ENCODE measurements at places on chromosomes 2 and 18. TPM values are rescaled to one million over a fixed set of nuclear protein-coding genes. Genes with fewer than 3 reads are reported as not detected.
A peak's percentile ranks its signal among the peaks of the same experiment; 100 is the strongest.

GRCh38 chr2:221410487-221410886 lies 161.6 kb downstream of the EPHA4 start:
- no peak for DNase-seq

GRCh38 chr18:36348971-36349417 lies 51.5 kb downstream of the FHOD3 start:
- DNase-seq, result no peak

DNA sequence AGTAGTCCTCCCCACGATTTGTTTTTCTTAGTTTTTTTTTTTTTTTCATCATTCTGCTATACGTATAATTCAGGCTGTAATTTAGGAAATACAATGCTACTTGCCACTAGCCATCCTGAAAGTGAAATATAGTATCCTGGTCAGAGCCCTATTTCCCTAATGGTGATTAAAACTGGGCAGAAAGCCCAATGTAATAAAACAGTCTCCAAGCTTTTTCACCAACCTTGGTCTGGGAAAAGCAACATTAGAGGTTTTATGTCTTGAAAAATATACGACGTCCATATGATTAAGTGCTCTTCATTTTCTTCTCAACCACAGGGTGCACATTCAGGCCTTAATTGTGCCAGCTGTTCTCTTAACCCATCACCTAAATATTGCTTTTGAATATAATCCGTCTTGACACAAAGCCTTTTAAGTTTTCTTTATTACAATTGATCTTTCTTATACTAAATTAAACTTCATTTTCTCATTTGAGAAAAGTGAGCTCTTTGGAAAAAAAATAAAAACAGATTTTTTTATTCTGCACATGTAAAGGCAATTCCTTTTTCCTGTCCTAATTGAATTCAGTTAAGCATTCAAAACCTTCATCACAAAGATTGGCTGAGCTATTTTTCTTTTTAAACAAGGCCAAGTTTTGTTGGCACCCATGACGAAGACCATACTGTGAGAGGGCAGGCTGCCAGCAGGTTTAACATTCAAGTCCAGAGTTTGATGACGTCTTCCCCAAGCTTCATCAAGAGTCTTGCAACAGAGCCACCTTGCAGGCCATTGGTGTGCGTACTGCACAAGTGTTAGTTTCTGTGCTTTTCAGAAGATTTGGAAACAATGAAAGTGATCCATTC lies 52.7 kb downstream of the MAP2 start:
- DNase-seq, result no peak

GRCh38 chr2:10079870-10080535 lies at the start of gene CYS1:
Gene CYS1, minus strand, starts transcription at chr2:10080411. Its CDS starts 188 bp downstream, at chr2:10080223.
- no peak for DNase-seq

DNA sequence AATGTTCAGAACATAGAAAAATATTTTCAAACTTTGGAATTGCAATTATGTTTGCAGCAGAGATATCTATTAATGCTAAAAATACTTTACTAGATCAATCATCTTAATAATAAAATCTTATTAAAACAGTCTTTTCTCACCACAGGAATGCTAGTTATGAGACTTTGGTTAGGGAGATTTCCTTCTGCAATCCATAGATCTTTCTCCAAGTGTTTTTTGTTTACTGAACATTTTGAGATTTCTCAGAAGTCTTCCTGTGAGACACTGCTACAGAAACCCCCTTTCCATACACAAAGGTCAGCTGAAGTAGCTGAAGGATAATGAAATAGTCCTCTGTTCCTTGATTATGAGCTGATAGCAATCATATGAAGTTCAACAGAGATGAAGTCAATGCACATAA lies 59.4 kb upstream of the RAPH1 start:
- DNase-seq, result no peak

- no peak for DNase-seq
Measured at GRCh38 chr2:181426672-181427071, 30.5 kb upstream of the ITGA4 start.

GRCh38 chr2:199488772-199489400 lies 31.1 kb upstream of the SATB2 start:
- no peak for DNase-seq

GRCh38 chr2:19021100-19021476 lies 337.3 kb downstream of the OSR1 start:
- DNase-seq, result no peak

DNA sequence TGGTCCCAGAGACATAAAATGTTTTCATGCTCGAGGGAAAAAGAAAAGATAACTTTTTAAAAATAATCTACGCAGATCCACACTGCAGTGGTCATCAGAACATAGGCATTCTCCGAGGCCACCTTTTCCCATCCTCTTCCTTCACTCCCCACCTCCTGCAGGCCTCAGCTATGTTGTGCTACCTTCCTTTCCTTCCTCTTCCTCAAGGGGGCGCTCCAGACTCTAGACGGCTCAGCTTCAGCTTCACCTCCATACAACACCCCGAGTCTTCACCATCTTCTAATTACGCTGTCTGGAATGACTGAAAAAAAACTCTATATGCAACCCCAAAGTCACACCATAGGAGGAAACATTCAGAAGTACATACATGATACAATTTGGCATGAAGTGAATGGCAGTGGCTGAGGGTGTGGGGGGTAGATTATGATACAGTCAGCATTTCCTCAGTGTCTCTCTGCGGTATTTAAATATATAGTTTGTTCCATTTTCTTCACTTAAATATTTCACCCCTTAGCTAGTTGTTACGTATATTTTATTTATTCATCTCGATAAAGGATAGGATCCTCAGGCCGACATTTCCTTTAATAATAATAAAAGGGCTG lies 583.6 kb downstream of the IRS1 start:
- peak; percentile 38 for DNase-seq

- no peak for DNase-seq
Measured at GRCh38 chr2:95034221-95034620, 8.7 kb downstream of the MAL start.

DNA sequence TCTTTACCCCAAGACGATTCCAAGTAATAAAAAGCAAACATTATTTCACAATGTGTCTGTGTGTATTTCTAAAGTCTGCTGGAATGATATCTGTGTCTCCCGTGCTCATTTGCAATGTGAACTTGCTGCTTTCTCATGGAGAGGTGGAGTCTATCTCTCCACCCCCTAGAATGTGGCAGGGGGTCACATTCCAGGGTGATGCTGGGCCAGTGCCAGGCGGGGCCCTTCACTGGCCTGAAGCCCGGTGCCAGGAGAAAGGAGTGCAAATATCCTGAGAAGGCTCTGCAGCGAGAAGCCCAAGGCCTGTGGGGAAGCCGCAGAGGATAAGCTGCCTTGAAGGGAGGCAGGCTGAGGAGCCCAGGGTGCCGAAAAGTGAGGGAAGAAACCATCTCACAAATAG lies 26.8 kb upstream of the LDLRAD4 start:
- no peak for DNase-seq

- no peak for DNase-seq
Measured at GRCh38 chr2:219707496-219708285, 80.3 kb downstream of the SLC4A3 start.

DNA sequence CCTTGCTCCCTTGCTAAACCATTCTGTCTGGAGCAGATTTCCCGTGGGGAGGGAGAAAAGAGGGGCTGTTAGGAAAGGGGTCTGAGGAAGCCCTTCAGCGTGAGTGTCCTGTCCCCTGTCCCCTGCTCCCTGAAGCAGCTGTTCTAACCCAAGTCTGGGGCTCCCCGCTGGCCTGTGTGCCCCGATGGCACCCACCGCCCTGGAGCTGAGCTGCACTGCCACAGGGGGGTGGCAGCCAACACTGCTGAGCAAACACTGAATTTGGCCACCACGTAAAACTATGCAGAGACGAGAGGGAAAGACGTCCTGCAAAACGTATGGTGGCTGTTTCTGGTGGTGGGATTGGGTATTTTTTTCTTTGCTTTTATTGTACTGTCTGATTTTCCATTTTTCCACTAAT lies 17.9 kb downstream of the KCNG2 start:
- DNase-seq, result no peak

DNA sequence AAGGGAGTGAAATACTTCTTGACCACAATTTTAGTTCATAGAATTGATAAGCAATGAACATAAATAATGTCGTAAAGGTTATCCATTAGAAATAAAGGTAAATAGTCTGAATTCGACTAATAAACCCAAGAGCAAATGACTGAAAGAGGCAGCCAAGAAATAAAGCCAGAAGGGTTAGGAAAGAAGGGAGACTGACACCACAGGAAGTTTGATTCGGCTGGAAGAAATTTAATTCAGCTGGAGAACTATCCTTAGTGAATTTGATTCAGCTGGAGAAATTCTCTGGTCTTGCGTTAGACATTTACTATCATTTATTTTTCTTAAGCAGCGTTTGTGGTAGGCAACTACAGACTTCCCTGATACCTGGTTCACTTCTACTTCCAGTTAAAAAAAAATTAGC lies 429.6 kb downstream of the PID1 start:
- no peak for DNase-seq

RAB31 gene
- 10.1 TPM for total RNA-seq

AKAIN1 gene
- total RNA-seq, result 0.14 TPM

EVA1A gene
- total RNA-seq, result 12.7 TPM

LINC00305 gene
- total RNA-seq, result 0.05 TPM

CRYGD gene
- not detected for total RNA-seq

Data from thymus (tissue), 14 donors.